Cortex of kidney (tissue), 1 donor: ENCODE measurements at places on chromosomes 12 and 14.

DNA sequence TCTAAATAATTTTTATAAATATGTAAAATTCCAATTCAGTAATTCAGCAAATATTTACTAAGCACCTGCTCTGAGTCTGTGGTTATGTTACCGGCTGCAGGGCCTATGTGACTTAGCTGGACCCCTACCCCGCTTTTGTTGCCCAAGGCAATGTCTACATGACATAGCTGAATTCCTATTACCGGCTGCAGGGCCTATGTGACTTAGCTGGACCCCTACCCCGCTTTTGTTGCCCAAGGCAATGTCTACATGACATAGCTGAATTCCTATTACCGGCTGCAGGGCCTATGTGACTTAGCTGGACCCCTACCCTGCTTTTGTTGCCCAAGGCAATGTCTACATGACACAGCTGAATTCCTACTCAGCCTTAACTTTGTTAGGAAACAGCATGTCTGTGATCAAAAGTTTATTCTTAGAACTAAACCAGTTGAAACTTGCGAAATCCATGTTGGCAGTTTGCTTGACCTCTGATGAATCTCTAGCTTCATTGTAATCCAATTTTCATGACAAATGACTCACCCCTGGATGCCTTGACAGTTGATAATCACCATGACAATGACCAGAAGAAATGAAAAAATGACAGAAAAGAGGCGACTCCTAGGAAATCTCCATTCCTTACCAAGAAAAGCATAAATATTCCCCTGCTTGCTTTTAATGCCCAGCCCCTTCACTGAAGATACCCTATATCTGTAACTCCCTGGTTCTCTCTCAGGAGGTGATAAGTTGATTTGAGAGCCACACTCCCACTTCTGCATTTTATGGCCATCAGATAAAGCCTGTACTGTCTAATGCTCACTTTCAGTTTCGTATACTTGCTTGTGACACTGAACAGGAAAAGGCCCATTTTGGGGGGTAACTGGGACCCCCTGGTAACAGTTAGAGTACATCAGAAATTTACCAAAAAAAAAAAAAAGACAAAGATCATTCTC lies 148.4 kb upstream of the SYT10 start:
- DNase-seq = no peak

- DNase-seq = no peak
These were observed 2.1 kb downstream of the NFATC4 start for GRCh38 chr14:24369907-24370687.

- DNase-seq = no peak
These were observed 20.0 kb upstream of the SGPP1 start for GRCh38 chr14:63747846-63748245.

GRCh38 chr14:58138031-58138713 lies 13.8 kb downstream of the ARMH4 start:
- no peak for DNase-seq
